AML-193 (cell line): ENCODE measurements at places on chromosomes 1 and 21.

DNA sequence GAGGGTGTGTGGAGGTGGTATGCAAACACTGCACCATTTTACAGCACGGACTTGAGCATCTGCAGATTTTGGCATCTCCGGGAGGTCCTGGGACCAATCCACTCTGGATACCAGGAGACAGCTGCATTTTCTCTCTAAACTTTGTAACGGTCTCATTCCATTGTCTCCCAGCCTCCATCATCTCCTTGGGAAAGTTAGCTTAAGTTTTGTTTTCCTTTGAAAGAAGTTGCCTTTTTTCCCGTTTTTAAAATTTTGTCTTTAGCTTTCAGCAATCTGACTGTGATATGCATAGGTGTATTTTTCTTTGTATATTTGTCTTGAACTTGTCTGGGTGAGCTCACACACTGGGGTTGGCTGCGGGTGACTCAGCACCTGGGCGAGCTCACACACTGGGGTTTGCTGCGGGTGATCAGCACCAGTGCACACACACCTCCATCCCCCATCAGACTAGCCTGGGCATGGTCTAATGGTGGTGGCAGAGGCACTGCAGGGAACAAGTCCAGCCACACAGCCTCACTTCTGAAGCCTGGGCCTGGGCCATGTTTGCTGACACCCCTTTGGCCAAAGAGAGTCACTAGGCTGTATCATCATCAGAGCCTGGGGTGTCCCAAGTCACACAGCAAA lies 32.1 kb upstream of the COL18A1 start:
- DNase-seq = no peak

DNA sequence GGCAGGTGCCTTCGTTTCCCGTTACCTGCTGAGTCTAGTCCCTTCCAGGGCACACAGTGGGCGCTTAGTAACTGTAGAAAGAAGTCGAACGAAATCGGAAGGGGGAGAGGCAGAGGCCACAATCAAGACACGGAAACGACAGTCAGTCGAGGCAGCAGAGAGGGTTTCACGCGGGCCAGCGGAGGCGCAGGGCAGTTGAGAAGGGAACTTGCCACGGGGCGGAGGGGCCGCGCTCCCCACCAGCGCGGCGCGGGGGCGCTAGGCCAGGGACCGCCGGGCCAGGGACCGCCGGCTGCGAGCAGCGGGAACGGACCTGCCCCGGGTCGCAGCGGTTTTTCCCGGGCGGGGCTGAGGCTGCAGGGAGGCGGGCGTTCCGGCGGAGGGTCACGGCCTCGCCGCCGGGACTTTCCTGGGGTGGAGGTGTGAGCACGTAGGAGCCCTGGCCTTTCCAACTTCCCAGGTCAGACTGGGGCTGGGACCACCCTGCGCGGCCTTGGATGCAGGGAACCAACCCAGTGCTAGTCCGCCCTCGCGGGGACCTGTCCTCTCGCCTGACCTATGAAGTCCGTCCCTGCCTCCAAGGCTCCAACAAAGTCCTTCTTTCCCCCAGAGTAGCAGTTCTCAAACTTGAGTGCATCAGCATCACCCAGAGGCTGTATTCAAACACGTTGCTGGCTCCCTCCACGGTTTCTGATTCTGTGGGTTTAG lies 150.1 kb upstream of the FGGY start:
- no peak for DNase-seq

- DNase-seq = no peak
These were observed 299.8 kb downstream of the MATN1 start for GRCh38 chr1:30423570-30423969.

GRCh38 chr1:212044851-212045250 lies 9.3 kb downstream of the DTL start:
- no peak for DNase-seq

- DNase-seq = no peak
These were observed 386.4 kb downstream of the HHAT start for GRCh38 chr1:210715072-210715471.

GRCh38 chr1:2072109-2072806 lies 22.0 kb downstream of the PRKCZ start:
- no peak for DNase-seq

- no peak for DNase-seq
These were observed 20.6 kb upstream of the MTARC2 start for GRCh38 chr1:220727519-220727918.

DNA sequence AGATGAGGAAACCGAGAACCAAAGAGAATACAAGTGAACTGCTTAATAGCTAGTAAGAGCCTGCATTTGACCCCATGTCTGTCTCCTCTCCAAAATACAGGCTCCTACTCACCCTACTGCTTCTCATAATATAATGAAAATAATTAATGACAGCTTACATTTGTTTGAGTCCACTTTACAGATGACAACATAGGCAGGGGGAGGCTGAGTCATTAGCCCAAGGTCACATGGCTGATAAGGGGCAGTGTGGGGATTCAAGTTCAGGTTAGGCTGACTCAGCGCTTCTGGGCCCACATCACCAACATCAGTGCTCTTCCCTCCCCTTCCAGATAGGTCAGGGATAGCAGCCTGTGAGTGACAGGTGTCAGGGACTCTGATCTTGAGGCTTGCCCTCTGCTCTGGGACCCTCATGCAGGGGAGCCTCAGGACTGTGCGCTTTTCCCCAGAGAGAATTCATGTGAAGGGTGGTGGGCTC lies 16.2 kb downstream of the AZIN2 start:
- no peak for DNase-seq

- no peak for DNase-seq
These were observed 33.3 kb downstream of the ZZZ3 start for GRCh38 chr1:77649127-77649526.

- DNase-seq = no peak
These were observed 27.4 kb downstream of the ETS2 start for GRCh38 chr21:38833117-38833516.

GRCh38 chr1:67980028-67980427 lies 70.4 kb downstream of the DIRAS3 start:
- no peak for DNase-seq

DNA sequence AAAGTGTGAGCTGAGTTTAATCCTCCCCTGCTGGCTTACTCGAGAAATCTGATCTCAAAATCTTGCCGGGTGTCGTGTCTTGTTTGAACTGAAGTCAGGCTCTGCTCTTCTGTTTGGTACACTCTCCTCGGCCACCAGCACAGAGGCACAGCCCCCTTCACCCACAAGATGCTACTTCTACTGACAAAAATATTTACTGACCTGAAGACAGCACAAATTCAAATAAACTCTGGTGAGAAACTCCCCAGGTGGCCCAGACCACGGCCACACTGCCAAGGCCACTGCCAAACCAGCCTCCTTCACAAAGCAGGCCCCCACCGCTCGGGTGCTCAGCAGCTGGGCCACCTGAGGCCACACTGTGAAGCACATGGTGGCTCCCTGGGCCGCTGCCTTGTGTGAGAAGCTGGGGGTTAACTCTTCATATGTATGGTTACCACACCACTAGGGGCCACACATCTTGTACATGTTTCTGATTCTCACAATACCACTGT lies 80.6 kb downstream of the TGFBR3 start:
- DNase-seq = no peak

DNA sequence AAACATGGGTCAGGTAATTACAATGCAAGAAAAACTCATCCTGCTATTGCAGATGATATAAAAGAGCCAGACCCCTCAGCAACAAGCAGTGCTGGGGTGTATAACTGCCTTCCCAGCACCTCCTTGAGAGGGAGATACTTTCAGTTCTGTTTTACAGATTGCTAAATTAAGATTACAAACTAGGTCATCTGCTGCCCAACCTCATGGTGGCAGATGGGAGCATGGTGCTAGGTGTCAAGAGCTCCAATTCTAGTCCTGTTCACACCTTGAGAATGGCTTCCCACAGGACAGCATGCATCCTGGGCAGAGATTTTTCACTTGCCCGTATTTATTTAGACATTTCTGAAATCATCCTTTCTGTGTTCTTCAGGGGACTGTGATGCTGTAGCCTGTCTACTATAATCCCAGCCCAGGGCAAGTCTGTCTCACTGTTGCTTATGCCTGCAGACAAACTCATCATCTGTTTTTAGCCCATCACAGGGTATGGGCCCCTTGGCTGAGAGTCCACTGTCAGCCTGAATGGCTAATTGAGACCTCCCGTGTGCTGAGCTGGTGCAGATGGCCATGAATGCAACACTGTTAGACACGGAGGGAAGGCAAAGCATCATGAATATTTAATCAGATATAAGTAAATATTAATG lies 40.2 kb upstream of the PBX1 start:
- DNase-seq = no peak

GRCh38 chr1:109229531-109230127 lies 15.9 kb downstream of the SARS1 start:
- DNase-seq = no peak

- DNase-seq = no peak
These were observed 114.6 kb upstream of the KCNJ15 start for GRCh38 chr21:38142224-38142623.

DNA sequence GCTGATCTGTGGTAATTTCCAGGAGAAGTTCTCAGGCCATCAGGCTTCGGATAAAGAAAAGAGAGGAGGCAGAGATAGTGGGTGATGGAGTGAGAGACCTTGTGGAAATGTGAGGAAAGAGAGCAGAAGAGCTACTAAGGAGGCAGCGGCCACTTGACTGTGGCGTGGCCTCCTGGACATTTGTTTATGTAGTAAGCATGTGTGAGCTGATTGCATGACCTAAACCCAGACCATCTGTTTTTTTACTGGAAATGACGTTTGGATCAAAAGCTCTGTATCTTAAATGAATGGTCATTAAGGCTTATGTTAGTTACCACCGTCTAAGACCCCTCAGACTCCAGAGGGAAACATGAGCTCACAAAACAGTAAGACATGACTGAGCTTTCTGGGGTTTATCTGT lies 13.6 kb downstream of the ATP1B1 start:
- no peak for DNase-seq

- DNase-seq = peak; percentile 15
These were observed 180.3 kb downstream of the FAF1 start for GRCh38 chr1:50779801-50780200.

DNA sequence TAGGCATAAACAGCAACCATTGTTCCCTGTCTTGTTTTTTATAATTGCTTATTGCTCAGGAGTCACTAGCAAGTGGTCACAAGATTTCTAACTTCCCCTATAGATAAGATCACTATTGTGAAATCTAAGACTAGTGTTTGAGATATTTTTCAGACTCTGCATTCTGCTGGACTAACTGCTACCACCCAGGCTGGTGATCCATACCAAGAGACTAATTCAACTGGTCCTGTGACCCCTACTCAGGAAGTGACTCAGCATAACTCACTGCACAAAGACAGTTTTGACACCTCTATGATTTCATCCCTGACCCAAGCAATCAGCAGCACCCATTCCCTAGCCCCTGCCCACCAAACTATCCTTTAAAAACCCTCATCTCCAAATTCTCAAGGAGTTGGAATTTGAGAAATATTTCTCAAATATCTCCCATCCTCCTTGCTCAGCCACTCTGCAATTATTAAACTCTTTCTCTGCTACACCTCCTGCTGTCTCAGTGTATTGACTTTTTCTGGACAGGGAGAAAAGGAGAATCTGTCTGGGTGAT lies 52.7 kb downstream of the TRIM33 start:
- DNase-seq = peak; percentile 78

- DNase-seq = no peak
These were observed 61.3 kb upstream of the BCL9 start for GRCh38 chr1:147479864-147480564.

DNA sequence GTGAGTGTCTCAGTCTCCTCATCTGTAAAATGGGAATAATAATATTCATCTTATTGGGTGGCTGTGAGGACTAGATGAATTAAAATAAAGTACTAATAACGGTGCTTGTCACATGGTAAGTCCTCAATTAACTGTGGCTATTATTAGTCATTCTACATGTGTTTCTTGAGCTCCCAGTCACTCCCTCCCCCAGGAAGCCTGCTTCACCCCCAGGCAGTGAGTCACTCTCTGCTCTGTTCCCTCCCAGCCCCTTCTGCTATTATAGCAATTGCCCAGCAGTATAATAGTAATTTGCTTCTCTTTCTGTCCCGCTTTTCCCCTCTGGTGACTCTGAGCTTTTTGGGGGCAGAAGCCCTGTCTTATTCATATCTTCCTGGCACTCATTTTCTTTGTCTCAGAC lies 102.0 kb downstream of the BEND5 start:
- DNase-seq = no peak

DNA sequence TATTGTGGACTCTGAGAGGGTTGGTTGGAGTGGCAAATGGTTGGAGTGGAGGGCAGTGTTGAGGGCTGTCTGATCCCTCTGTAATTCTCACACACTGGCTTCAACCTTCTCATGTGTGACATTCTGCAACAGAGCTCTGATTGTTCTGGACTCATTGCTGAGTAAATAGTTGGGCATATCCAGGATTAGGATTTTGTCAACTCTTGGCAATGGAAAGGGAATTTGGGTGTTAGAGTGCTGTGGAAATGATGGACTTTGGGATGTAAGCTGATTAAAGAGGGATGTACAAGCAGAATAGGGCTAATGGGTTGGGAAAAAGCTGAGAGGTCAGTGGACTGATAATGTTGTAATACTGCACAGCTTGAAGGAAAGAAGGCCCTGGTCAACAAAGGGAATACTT lies 16.5 kb downstream of the TLCD4 start:
- no peak for DNase-seq

GRCh38 chr1:33396188-33397124 lies 34.4 kb downstream of the PHC2 start:
- no peak for DNase-seq

DNA sequence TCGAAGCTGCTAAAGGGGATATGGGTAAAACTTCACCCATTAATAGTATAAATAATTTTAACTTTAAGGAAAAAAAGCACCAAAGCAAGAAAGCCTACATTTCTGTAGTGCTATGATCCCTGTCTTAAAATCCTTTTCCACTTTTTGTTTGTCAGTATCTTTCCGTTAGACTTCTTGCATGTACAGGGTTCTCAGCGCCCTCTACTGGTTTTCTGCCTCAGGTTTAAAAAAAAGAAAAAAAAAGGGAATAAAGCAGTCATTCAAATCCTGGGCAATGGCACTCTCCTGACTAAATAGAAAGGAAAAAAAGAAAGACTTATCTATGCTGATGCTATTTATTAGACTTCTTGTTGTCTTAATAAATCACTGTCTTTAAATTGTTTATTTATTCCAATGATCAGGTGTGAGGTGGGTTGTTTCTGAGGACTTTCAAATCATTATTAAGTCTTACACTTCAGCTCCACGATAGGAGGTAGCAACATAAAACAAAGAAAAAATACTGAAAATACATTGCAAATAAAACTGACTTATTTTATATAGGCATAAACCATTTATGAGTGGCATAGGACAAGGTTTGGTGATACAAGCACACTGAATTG lies 475.4 kb upstream of the NR5A2 start:
- DNase-seq = peak; percentile 62

DNA sequence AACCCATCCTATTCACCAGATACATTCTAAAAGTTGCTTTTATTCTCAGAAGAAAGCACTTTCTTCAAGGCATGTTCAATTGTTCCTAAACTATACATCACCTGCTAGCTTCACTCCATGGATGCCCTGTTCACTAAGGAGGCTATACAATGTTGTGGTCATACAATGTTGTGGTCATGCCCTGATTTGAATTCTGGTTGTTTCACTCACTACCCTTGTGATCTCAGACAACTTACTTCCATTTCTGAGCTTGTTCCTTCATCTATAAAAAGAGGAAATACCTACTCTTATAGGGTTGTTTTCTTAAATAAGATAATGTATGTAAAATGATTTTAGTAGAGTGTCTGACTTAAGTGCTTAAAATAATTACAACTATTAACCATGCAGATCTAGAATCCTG lies 19.7 kb downstream of the EDEM3 start:
- no peak for DNase-seq

- no peak for DNase-seq
These were observed 1624.0 kb downstream of the AMY1C start for GRCh38 chr1:105373681-105374080.

GRCh38 chr21:29074783-29075182 lies 1.3 kb upstream of the CCT8 start:
- DNase-seq = no peak
